ENCODE measurements at places on chromosomes 1 and 21. TPM values are rescaled to one million over a fixed set of nuclear protein-coding genes. Genes with fewer than 3 reads are reported as not detected.

DNA sequence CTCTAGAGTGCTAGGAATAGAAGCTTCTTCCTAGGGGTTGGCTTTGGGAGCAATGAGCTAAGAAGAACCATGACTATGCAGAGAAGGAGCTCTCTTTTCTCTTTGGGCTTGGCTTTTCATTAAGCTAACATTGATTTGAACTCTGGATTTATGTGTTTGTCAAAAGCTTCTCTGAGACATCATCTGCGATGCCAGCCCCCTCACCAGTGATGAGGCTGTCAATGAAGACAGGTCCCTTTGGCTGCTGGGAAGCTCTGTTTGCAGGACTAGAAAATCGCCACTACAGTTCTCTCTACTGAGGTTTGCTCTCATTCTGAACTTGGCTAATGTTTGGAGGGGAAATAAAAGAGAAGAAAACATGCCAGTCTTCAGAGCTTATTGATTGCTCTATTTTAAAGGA is 185.0 kb downstream of the PCP4 start:
- DNase-seq: no peak

DNA sequence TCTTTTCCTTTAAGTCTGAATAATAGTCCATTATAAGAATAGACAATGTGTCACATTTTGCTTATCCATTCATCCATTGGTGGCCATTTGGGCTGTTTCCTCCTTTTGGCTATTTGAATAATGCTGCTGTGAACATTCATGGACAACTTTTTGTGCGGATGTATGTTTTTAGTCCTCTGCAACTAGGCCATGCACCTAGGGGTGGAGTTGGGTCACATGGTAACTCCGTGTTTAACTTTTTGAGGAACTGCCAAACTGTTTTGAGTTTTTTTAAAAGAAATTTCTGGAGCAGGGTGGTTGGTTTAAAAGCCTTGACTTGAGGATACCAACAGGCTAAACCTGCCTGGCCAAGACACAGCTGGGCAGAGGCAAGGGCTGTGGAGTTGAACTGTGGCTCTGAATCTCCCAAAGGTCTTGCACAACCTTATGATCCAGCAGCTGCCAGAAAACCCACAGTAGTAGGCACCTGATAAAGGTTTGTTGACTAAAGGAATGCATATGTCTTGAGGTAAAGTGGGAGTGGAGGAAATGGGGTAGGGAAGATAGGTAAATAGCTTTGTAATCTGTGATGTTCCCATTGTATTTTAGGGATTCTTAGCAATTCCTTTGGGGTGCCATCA is 5.6 kb upstream of the RPTN start:
- no peak for DNase-seq

Gene TNFRSF1B
- total RNA-seq: 190 TPM

DNA sequence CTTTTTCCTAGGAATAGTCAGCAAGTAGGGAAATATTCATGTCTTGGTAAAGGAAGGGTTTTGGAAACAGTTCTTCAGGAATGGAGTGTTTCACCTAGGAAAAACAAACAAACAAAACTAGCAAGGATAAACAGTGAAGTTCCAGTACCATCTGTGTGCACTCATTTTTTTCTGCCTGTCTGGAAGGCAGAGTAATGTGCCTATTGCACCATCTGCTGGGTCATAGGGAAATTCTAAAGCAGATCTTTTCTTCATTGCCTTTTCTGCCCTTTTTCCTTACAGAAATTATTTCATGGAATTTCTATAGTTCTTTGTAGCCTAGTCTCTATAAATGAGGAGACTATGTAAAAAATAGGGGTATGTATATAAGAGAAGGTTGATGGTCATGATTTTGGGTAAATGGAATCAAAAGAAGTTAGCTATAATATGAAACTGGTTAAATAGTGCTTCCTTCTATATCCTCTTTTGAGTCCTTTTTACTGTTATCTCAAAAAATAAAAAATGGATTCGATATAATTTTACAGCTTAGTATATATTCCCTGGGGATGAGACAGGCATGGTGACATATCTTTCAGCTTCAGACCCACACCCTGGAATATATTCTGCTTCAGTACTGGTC is 3.4 kb upstream of the HRNR start:
- no peak for DNase-seq

DNA sequence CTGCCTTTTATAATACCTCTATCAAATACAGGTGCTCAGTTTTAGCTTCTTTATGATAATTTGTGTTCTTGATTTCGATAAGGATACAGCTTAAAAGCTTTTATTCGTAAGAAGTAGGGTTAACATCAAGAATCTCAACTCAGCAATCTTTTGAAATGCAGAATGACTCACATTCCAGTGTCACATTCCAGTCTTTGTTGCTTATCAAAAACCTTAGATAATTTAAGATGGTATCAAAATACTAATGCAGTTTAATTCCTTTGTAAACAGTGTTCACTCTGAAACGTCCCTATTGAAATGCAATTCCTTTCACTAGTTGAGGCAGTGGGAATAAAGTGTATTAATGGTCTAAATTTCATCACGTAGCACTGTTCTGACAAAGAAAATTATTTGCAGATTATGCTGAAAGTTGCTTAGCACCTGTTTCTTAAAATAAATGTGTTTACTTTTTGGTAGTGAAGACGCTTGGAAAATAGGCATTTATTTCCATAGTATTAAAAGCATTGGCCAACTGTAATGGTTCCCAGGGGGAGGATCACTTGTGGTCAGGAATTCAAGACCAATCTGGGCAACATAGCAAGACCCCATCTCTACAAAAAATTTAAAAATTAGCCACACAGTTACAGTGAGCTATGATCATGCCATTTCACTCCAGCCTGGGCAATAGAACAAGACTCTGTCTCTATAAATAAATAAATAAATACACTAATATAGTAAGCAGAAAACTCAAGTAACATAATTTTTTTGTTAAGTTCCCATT is 10.1 kb upstream of the CNN3 start:
- no peak for DNase-seq

Gene RBP7
- not detected for total RNA-seq
